ENCODE measurements at places on chromosomes 1 and 21. TPM values are rescaled to one million over a fixed set of nuclear protein-coding genes. Genes with fewer than 3 reads are reported as not detected.

Gene SH3D21
- total RNA-seq: 2.7 TPM

Gene HTR6
- total RNA-seq: 0.13 TPM

Gene CDA
- total RNA-seq: 43.7 TPM

Gene GJC2
- 0.52 TPM for total RNA-seq

Gene CELA3B
- not detected for total RNA-seq

Gene SPRR2F
- not detected for total RNA-seq

Gene DIRAS3
- total RNA-seq: 1.2 TPM

Gene C1orf185
- not detected for total RNA-seq

Gene SLAMF7
- 1.0 TPM for total RNA-seq

Gene SLC44A3
- 1.6 TPM for total RNA-seq
